ENCODE measurements at places on chromosomes 12 and 14. TPM values are rescaled to one million over a fixed set of nuclear protein-coding genes. Genes with fewer than 3 reads are reported as not detected.

The SOCS2 gene
- total RNA-seq: 30.4 TPM

The IFNG-AS1 gene
- 0.71 TPM for total RNA-seq

The CHST11 gene
- total RNA-seq: 39.3 TPM

The PRH1 gene
- 10.6 TPM for total RNA-seq

The CD163L1 gene
- total RNA-seq: 7.3 TPM

The LAG3 gene
- 2.4 TPM for total RNA-seq

The KRT5 gene
- 0.79 TPM for total RNA-seq

The KRT8 gene
- 583 TPM for total RNA-seq

The FOXN4 gene
- total RNA-seq: not detected

The PZP gene
- total RNA-seq: 0.38 TPM

The DACT1 gene
- total RNA-seq: 5.0 TPM

DNA sequence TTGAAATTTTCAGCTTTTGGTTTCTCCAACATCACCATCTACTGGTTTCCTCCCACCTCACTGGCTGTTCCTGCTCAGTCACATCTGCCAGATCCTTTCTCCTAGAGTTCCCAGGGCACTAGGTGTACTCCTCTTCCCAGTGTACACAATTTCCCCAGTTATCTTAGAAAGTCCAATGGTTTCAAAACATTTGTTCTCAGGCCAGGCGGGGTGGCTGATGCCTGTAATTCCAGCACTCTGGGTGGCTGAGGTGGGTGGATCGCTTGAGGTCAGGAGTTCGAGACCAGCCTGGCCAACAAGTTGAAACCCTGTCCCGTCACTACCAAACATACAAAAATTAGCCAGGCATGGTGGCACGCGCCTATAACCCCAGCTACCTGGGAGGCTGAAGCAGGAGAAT is 60.7 kb downstream of the SPPL3 start:
- no peak for DNase-seq

DNA sequence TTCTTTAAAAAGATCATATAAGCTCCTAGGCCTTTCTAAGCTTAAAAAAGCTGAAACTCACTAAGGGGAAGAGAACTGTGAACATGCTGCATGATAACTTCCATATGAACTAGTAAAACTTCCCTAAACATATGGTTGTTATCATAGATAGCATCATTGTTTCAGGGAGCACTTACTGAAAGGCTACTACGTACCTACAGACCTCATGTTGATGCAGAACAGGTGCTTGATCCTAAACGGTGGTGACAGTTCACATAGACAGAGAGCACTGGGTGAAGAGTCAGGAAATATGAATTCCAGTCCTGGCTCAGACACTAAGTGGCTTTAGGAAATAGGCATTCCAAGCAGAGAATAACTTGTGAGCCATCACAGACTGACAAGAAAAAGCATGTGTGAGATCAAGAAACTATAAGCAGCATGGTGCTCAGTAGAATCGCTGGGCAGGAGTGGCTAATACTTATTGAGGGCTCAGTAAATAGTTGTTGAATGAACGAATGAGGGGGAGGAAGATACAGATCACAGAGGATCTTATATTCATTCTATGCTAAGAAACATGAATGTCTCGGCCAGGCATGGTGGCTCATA is 78.4 kb upstream of the NUDT4 start:
- no peak for DNase-seq

DNA sequence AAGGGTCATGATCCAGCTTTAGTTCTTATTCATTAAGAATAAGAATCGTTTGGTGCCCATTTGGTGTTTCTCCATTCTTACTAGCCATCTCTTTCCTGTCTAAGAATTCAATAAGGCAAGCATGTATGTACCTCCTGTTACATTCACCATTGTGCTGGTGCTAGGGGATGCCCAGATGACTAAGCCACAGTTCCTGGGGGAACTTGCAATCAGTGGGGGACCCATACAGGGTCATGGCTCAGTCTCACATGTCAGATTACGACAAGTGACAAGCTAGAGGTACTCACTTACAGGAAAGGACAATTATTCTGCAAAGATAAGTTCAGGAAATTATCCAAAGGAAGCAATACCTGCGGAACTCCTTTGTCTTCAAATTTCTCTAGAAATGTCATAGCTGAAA is 125.4 kb downstream of the STXBP6 start:
- no peak for DNase-seq

DNA sequence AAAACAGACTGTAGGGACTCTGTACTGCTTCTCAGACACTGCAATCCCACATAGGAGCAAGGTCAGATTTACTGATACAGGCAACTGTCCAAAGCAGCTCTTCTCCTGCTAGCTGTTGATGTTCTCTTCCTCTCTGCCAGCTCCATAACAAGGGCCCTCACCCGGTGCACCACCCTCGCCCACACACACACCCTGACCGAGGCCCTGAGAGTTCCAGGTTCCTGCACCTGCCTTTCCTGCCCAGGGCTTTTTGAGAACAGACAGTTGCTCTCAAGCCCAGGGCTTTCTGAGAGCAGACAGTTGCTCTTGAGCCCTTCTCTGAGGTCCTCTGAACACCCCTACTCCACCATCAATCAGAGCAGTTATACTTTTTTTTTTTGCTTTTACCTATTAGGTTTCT is 233.8 kb upstream of the GARIN6 start:
- peak; percentile 34 for DNase-seq

DNA sequence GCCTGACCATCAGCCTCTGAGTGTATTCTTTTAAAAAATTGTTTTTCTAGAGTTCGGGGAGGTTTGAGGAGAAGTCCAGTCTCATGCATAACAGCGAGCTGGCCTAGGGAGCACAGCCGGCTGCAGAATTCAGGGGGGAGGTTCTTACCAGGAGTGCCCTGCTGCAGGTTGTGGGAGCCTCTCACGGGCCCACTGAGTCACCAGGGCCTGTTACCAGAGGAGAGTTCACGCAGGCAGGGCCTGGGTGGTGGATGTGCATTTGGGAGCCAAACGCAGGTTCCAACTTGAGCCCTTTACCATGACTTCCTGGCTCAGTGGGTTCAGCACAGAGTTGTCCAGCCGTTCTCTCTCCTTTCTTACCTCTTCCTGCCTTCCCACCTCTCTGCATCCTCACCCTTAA is 14.4 kb downstream of the CD9 start:
- no peak for DNase-seq

- no peak for DNase-seq
Measured at GRCh38 chr14:33675415-33676130, 275.3 kb downstream of the EGLN3 start.

- DNase-seq: no peak
Measured at GRCh38 chr12:25245491-25245890, 5.2 kb downstream of the KRAS start.

GRCh38 chr14:104111301-104112112 is 26.0 kb downstream of the ASPG start:
- no peak for DNase-seq

DNA sequence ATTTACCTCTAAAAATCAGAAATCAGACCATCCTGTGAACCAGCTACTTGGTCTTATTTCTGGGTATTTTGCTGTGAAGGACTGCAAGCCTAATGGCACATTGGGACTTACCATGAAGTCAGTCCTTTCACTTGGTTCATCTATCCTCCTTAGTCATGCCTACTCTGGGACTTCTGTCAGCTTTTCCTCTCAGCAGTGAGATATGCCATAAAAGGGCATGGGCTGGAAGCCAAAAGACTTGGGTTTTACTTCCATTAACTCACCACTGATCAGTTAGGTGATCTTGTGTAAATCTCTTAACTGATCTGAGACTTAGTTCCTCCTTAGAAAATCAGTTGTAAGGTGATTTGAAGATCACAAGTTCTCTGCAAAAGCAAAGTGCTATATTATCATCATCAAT is 116.5 kb downstream of the PAH start:
- no peak for DNase-seq

DNA sequence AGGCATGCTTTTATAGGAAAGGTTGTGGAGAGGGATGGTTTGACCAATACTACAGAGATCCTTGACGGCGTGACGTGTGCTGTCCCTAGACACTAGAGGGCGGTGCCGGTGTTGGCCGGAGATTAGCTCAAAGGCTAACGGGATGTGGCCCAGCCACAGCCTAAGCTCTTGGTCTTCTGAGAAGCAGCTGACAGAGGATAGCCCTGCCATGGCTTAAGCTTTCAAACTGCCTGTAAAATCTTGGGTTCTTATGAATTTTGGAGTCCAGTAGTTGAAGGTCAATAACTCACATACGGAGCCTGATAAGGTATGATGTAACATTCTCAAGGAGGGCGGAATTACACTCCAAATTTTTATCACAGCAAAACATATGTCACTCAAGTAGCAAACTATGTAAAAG is 515.7 kb upstream of the ATXN7L3B start:
- DNase-seq: no peak

GRCh38 chr14:64467566-64467965 is 2.3 kb downstream of the AKAP5 start:
- no peak for DNase-seq

- peak; percentile 16 for DNase-seq
Measured at GRCh38 chr14:44029933-44030332, 477.1 kb downstream of the FSCB start.

- DNase-seq: no peak
Measured at GRCh38 chr12:62861586-62861985, 73.4 kb downstream of the PPM1H start.

DNA sequence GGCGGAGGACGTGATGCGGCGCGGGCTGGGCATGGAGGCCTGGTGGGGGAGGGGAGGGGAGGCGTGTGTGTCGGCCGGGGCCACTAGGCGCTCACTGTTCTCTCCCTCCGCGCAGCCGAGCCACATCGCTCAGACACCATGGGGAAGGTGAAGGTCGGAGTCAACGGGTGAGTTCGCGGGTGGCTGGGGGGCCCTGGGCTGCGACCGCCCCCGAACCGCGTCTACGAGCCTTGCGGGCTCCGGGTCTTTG is 303 bp downstream of the GAPDH start:
- no peak for DNase-seq

- peak; percentile 69 for DNase-seq
Measured at GRCh38 chr12:47377414-47378221, 297.9 kb upstream of the AMIGO2 start.
